Colonic mucosa (tissue), 4 donors: ENCODE measurements at places on chromosomes 3 and 15.

DNA sequence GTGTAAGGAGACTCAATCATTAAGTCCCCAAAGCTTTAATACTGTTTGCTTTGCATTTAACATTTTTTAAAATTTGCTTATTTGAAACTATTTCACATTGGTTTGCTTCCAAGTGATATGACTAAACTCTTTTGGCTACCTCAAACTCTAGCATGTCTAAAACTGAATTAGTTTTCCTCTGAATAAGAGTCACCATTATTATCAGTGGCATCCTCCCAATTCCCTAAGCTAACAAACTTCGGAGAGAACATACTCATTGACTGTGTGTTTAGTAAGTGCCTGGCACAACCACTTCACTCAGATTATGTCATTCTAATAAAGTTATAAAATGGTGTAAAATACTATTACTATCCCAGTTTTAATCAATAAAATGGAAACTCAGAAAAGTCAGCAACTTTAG is 21.9 kb downstream of the ATOSA start:
- no peaks in the 10 kb centered on the region for H3K27me3 ChIP-seq
- H3K27ac ChIP-seq = no peak overlapping the region
- DNase-seq = no peak
- no peaks in the 10 kb centered on the region for H3K4me1 ChIP-seq
- no peaks in the 10 kb centered on the region for H3K36me3 ChIP-seq

- no peak for DNase-seq
- H3K4me3 ChIP-seq = no peak overlapping the region
- no peaks in the 10 kb centered on the region for H3K27me3 ChIP-seq
- H3K36me3 ChIP-seq = no peaks in the 10 kb centered on the region
- H3K4me1 ChIP-seq = no peaks in the 10 kb centered on the region
Observed at GRCh38 chr3:2372306-2372705, 273.6 kb downstream of the CNTN4 start.

- no peaks in the 10 kb centered on the region for H3K36me3 ChIP-seq
- no peaks in the 10 kb centered on the region for H3K4me1 ChIP-seq
- no peak overlapping the region for H3K27ac ChIP-seq
- DNase-seq = no peak
Observed at GRCh38 chr15:81118361-81118760, 15.7 kb upstream of the CFAP161 start.

DNA sequence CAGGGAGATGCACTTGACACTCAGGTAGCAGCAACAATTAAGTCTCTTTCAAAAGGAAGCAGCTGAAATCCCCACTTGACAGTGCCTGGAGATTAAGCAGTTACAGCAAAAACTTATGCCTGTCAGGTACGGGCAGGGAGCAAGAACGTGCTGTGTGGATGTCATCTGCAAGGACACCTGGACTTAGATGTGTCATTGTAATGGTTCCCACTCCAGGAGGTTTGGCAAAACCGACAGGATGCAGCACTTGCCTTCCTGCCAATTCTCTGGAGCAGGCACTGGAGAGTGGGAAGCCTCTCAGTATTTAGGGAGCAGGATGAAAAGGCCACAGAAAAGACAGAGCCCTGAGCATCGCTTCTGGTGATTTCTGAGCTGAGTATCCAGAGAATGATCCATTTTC is 292.4 kb downstream of the PDCD6IP start:
- no peak overlapping the region for H3K27ac ChIP-seq
- H3K36me3 ChIP-seq = no peaks in the 10 kb centered on the region
- no peak for DNase-seq
- H3K4me1 ChIP-seq = no peaks in the 10 kb centered on the region
- no peak overlapping the region for H3K4me3 ChIP-seq

DNA sequence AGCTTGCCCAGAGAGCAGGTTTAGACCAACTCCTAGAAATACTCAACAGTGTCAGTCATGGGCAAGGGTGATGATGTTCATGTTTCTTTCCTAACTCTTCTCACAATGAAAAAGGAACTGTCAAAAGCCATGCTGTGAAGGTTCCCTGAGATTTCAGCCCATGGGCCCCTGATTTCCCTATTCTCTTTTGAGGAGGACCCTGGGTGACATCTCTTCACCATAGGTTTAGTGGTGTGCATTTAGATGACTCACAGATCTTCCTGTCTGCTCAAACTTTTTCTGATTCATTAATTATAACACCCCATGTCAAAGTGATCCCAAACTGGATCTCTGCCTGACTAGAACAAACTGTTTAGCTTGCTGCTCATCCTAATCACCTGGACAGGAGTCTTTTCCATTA is 108.0 kb downstream of the BBX start:
- H3K27ac ChIP-seq = no peak overlapping the region
- no peaks in the 10 kb centered on the region for H3K36me3 ChIP-seq
- H3K4me1 ChIP-seq = no peaks in the 10 kb centered on the region
- no peaks in the 10 kb centered on the region for H3K27me3 ChIP-seq
- DNase-seq = no peak

DNA sequence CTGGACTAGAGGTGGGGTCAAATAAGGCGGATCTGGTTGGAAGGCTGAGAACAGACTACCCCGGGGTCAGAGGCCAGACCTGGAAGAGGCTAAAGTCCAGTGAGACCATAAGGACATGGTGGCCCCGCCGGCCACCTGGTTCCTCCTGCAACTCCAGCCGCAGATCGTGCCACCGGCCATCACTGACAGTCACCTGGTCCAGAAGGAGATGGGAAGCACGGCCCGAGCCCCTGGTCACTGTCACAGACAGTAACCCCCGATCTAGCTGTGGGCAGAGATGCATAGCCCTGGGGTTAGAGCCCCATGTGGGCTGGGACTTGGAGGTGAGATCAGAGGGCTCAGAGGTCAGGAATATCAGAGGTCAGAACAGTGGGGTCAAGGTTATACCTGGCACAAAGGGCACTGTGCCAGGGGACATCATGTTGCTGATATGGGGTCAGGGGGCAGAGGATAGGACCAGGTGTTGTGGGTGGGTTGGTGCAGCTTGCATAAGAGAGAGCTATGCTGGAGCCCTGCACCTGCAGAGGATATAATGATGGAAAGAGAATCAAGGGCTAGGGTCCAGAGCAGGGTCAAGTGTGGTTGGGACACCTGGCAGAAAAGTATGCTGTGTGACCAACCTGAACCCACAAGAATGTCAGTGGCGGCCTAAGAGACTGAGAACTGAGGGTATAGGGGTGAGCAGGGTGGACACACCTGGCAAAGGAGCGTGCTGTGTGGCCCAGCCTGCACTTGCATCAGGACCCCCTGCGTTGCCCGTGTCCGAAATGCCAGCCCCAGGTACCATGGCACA is 9.6 kb downstream of the CELSR3 start:
- H3K36me3 ChIP-seq = no peaks in the 10 kb centered on the region
- H3K4me1 ChIP-seq = no peaks in the 10 kb centered on the region
- no peak overlapping the region for H3K4me3 ChIP-seq
- no peak overlapping the region for H3K27ac ChIP-seq

GRCh38 chr15:59203657-59204056 is 3.0 kb upstream of the LDHAL6B start:
- no peaks in the 10 kb centered on the region for H3K4me1 ChIP-seq
- peaks cover 16% of the 10 kb centered on the region for H3K36me3 ChIP-seq
- no peak overlapping the region for H3K4me3 ChIP-seq
- no peak for DNase-seq
- H3K27ac ChIP-seq = no peak overlapping the region

DNA sequence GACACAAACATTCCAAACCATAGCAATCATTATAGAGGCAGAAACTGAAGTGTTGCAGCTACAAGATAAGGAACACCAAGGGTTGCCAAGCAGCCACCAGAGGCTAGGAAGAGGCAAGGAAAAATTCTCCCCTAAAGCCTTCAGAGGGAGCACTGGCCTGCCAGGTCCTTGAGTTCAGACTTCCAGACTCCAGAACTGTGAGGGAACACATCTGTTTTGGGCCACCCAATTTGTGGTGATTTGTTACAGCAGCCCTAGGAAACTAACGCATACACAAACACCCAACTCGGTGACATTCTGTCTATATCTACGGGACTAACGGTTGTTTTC is 54.6 kb downstream of the MB21D2 start:
- no peak overlapping the region for H3K27ac ChIP-seq
- DNase-seq = no peak
- no peak overlapping the region for H3K4me3 ChIP-seq
- H3K4me1 ChIP-seq = no peaks in the 10 kb centered on the region
- H3K36me3 ChIP-seq = no peaks in the 10 kb centered on the region
- no peaks in the 10 kb centered on the region for H3K27me3 ChIP-seq

DNA sequence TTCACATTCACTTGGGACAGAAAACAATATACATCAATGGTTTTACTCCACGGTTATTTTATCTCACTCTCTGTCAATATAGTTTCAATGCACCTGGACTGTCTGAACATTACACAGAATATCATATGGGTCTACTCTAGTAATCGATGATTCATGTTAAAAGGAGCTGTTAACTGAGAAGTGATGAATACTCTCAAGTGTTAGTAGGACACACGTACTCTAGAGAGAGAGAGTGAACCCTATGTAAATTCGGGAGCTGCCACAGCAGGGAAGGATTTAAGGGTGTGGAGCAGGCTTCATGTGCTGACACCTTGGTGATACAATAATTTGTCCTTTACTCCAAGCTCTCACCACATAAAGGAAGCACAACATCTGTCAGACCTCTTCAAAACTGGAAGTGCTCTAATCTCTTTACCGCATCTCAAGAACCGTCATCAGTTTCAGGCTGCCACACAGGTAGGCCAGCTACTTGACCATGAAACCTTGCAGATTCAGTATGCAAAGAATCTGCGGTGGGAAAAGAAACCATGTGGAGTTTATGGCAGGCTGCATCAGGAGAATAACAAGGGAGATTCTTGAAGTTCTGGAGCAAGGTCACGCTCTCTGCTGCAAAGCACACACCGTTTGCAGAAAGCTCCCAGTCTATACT is 199.2 kb upstream of the TMC3 start:
- H3K27me3 ChIP-seq = no peaks in the 10 kb centered on the region
- no peaks in the 10 kb centered on the region for H3K36me3 ChIP-seq
- no peak overlapping the region for H3K27ac ChIP-seq
- no peaks in the 10 kb centered on the region for H3K4me1 ChIP-seq

DNA sequence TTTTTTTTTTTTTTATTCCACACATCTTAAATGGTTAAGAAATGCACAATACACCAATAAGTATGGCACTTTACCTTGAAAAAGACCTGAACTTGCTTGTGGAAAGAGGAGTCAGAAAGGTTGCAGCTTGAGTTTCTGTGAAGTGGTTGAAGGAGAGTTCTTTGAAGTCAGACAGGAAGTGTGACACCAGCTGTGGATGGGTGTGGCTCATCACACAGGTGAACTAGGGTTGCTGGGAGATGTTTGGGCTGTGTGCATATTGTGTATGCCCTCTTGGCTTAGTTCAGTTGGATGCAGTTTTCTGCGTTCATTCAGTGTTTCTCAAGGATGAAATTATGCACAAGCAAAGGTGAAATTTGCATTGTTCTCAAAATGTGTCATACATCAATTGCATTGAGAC is 6.3 kb downstream of the AEN start:
- H3K4me3 ChIP-seq = no peak overlapping the region
- H3K4me1 ChIP-seq = peaks cover 16% of the 10 kb centered on the region
- H3K36me3 ChIP-seq = no peaks in the 10 kb centered on the region
- H3K27me3 ChIP-seq = no peaks in the 10 kb centered on the region
- no peak overlapping the region for H3K27ac ChIP-seq

DNA sequence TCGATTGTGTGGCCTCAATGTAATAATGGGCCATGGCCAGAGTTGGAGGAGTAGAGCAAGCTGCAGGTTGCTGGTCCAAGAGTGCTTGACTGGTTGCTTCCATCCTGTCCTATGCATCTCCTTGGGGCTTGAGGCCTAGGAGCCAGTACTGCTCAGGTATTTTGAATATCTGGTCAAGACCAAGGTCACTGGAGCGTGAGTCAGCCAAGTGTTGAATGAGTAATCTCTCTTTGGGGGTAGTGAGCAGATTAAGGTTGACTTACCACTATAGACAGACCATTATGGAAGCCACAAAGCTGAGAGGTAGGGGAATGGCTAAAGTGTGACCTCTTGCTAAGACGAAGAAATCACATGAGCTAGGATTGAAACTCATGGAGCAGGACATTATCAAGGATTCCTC is 9.4 kb upstream of the PARP6 start:
- DNase-seq = no peak
- H3K27me3 ChIP-seq = no peaks in the 10 kb centered on the region

- no peak overlapping the region for H3K27ac ChIP-seq
- no peaks in the 10 kb centered on the region for H3K36me3 ChIP-seq
- no peak for DNase-seq
- no peaks in the 10 kb centered on the region for H3K4me1 ChIP-seq
- no peaks in the 10 kb centered on the region for H3K27me3 ChIP-seq
- H3K4me3 ChIP-seq = no peak overlapping the region
Observed at GRCh38 chr15:62935300-62936081, 107.1 kb upstream of the TPM1 start.

- H3K27ac ChIP-seq = no peak overlapping the region
- no peaks in the 10 kb centered on the region for H3K27me3 ChIP-seq
- no peaks in the 10 kb centered on the region for H3K36me3 ChIP-seq
- H3K4me1 ChIP-seq = no peaks in the 10 kb centered on the region
Observed at GRCh38 chr3:65342084-65342683, 654.4 kb upstream of the ADAMTS9 start.

DNA sequence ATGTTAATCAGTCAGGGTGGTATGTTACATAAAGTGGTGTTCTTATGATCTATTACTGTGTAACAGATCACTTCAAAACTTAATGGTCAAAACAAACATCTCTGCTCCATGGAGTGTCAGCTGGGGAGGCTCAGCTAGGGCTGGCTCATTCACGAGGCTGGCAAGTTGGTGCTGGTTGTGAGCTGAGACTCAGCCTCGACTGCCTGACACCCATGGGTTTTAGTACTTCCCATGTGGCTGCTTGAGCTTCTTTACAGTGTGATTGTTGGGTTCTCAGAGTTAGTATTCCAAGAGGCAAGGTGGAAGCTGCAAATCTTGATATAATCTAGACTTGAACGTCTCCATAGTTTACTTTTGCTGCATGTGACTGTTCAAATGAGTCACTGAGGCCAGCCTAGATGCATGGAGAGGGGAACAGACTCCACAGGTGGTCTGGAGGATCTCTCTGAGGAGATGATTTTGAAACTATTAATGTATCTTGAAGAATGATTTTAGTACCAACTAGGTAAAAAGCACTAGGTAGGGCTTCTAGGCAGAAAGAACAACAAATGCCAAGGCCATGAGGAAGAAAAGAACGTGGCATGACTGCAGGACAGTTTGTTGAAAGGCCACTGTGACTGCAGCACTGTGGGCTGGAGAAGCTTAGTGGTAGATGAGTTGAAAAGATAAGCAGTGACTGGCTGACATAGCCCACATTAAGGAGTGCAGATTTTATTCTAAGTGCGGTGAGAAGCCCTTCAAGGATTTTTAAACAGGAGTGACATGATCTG is 281.1 kb upstream of the PROK2 start:
- H3K4me3 ChIP-seq = no peak overlapping the region
- H3K27ac ChIP-seq = no peak overlapping the region
- no peak for DNase-seq
- H3K4me1 ChIP-seq = no peaks in the 10 kb centered on the region
- H3K27me3 ChIP-seq = no peaks in the 10 kb centered on the region
